ENCODE measurements at places on chromosomes 5 and 9.
A peak's percentile ranks its signal among the peaks of the same experiment; 100 is the strongest.

- no peak for DNase-seq
These were observed 7.2 kb downstream of the PLK2 start for GRCh38 chr5:58452566-58453258.

DNA sequence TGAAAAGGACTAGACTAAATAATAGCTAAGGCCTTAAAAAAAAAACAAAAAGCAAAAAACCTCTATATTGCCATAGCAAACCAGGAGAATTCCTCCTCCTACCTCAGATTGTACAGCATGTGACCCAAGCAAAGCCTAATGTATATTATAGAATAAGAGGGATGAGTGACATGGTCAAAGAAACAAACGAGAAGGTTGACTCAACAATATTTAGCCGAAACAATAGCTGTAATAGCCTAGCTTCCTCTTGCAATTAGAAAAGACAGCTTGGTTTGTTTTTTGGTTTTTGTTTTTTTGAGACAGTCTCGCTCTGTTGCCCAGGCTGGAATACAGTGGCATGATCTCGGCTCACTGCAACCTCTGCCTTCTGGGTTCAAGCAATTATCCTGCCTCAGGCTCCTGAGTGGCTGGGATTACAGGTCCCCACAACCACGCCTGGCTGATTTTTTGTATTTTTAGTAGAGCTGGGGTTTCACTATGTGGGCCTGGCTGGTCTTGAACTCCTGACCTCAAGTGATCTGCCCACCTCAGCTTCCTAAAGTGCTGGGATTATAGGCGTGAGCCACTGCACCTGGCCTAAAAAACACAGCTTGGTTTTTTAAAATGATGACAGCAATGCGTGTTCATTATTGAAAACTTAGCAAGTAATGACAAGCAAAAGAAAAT, 5.6 kb downstream of the NLN start:
- no peak for DNase-seq

GRCh38 chr5:99314721-99315120, 385.9 kb upstream of the CHD1 start:
- no peak for DNase-seq

GRCh38 chr5:123806644-123807043, 294.7 kb downstream of the CSNK1G3 start:
- DNase-seq: no peak

- DNase-seq: no peak
These were observed 21.1 kb downstream of the RGMB start for GRCh38 chr5:98794414-98795080.

GRCh38 chr9:26673261-26673660, 219.3 kb downstream of the CAAP1 start:
- DNase-seq: no peak

DNA sequence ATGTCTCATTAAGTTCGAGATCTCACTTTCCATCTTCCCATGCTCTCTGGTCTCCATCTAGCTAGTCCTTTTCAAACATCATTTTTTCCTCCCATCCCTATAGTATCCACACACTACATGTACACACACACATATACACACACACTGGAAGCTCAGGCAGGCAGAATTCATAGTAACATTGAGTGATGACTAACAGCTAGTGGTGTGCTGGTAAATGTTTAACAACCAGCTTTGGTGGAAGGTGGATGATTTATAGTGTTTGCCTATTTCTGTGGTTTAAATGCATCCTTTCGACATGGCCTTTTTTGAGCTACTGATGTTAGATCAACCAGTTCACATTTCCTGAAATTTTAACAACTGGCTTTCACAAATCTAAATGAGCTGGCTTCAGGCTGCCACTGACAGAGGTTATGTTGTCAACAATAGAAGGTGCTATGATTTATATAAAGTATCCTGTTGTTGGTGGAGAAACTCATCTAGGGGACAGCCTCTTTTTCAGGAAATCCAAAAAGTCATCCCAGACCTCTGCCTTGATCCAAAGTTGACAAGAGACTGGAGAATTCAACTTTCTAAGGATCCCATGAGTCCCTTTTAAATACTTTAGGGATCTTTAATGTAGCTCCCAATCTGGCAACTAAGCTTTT, 117.8 kb downstream of the CCDC192 start:
- DNase-seq: peak; percentile 64

DNA sequence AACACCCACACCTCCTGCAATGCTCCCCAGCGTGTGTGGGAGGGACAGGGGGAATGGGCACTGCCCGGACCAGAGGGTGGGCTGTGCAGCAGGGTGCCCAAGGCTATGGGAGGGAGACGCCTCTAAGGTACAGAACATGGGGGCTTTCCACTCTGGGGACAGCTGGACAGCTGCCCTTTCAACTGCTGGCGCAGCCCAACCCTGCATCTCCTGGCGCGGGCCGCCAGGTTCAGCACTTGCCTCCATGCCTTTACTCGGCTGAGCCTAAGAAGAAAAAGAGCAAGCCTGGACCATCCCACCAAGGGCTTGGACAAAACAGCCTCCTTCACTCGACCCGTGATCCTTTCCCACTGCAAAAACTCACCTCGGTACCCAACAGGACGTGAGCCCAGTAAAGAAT, 15.0 kb downstream of the AK8 start:
- DNase-seq: no peak

DNA sequence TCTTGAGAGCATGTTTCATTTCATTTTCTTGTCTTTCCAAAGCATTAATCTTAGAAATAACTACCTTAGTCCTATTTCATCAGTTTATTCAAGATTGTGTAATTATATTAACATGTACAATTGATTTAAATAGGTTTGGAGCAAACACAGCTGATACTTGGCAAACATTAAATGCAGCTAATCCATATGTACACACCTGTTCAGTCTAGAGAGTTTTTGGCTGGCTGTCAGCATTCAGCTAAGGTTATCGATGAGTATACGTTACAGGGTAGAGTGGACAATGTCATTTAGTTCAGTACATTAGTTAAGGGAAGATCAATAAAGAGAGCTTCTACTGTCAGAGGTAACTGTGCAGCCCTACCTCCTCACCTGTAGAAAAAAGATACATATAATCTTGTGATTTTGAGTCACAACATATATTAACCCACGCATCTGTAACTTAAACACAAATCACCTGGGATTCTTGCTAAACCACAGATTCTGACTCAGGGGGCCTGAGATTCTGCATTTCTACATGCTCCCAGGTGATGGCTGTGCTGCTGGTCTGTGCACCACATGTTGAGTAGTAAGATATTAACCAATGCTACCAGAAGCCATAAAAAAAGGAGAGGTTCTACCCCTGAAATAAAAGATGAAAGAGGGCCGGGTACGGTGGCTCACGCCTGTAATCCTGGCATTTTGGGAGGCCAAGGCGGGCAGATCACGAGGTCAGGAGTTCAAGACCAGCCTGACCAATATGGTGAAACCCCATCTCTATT, 34.1 kb upstream of the PCA3 start:
- DNase-seq: no peak

GRCh38 chr5:108122702-108123101, 259.2 kb downstream of the FBXL17 start:
- no peak for DNase-seq

GRCh38 chr9:82091100-82091499, 102.5 kb downstream of the SPATA31D1 start:
- DNase-seq: no peak

DNA sequence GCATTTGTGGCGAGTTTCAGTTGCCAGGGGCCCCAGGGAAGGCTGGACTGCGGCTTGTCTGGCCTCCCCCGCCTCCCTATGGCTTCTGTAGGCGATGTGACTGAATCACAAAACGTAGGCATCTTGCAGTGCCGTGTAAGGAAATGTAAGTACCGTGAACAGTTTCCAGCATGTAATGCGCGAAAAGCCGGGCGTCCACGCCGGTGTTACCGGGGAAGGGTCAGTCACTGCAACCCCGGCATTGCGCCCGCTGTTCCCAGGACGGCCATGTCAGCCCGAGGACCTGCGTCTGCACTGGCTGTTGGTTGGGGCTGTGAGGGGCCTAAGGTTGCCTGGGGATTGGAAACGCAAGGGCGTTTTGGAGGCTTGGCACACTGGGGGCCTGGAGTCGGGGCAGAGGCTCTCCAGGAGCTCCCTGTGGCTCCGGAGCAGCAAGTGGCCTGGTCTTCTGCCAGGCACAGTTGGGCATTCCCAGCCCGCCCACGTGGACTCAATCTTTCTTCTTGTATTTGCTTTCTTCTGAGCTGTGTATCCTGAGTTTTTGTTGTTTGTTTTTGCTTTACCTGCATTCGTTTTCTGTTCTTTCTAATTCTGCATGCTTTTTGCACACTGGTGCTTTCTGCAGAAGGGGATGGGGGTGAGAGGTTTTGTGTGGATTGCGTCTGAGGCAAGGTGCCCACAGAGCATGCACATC, 36.9 kb upstream of the PLEKHG4B start:
- DNase-seq: no peak

DNA sequence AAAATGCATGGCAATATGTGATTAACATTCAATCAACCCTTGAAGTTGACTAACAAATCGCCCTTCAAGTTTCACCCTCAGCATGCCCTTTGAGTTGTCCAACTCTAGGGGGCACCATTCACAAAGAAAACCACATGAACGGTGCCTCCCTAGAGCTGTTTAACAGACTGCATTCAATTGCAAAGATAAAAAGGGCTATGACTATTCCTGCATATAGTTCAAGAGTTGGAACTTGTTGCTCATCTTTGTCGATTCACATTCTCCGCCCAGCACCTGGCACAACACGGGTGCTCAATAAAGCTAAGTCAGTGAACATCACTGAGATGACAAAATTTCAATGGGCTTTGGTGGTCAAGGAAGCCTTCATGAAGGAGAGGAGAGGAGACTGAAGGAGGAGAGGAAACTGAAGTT, 69.6 kb upstream of the SLC30A5 start:
- peak; percentile 39 for DNase-seq

- DNase-seq: no peak
These were observed 54.0 kb upstream of the GRIN3A start for GRCh38 chr9:101792475-101792874.

DNA sequence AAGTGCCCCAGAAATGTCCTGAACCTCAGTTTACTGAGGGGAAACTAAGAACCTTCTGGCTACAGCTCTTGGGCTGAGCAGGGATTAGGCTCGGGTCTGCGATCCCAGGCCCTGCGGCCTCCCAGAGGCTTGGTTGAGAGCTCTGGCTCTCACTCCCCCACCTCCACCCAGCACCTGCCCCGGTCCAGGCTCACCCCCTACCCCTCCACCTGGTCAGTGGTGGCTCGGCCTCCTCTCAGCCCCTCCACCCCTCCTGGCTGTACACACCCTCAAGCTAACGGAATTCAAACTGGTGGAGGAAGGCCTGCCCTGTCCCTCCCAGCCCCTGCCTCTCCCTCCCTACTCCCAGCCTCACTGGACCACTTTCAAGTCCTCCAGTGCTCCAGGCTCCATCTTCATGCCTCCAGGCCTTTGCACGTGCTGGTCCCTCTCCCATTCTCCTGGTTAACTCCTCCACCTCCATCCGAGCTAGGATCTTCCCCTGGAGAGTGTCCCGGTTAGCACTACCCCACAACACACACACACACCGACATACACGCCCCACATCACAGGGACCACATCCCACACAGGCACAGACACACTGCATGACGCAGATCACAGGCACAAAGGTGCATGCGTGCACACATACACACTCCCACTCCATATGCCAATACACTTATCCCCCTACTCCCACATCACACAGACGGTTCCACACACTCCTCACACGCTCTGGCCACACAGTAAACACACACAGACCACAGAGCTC, 130.9 kb downstream of the C9orf50 start:
- DNase-seq: no peak

- no peak for DNase-seq
These were observed 15.0 kb downstream of the ACSL6 start for GRCh38 chr5:131996210-131997025.

DNA sequence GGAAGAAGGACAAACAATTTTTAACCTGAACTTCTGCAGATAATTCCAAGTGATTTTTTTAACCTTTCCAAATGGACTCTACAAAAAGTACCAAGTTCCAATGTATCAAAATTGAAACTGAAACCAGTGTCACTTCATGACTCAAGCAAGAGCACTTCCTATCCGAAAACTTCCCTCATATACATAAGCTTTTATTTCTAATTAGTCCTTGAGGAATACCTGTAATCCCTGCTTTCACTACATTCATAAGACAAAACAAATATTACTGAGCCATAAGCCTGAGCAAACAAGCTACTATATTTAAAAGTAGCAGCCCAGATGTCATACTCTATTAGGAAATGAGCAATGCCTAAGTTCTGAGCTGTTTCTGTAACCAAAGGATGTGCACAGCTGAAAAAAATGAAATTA, 224.4 kb downstream of the EBF1 start:
- no peak for DNase-seq

DNA sequence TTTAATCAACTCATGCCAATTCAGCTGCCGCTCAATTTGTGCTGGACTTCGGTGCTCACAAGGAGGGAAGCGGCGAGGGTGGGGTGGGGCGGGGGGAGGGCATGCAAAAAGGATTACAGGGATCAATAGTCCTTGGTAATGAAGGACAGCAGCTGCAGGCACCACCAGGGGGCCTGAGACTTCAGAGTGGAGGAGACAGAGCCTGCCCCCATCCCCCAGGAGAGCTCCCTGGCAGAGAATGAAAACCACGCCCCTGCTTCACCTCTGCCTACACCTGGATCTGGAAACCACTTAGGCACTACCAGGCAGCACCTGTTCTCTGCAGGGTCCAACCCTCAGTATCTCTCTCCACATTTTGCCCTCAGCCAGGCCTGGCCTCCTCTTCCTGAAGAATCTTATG, 155.6 kb downstream of the TRIM32 start:
- DNase-seq: peak; percentile 20

GRCh38 chr9:137077010-137077747, at the start of gene UAP1L1:
TSS of gene UAP1L1 (plus strand) at chr9:137077517. CDS start at chr9:137077533, 16 bp downstream.
- no peak for DNase-seq

- DNase-seq: no peak
These were observed 256.7 kb upstream of the CD180 start for GRCh38 chr5:67453111-67453905.

- no peak for DNase-seq
These were observed 204.3 kb downstream of the CNTLN start for GRCh38 chr9:17339156-17339555.

- DNase-seq: peak; percentile 60
These were observed 7.5 kb upstream of the ANKRD33B start for GRCh38 chr5:10556289-10556807.

- peak; percentile 14 for DNase-seq
These were observed 199.8 kb downstream of the ZNF608 start for GRCh38 chr5:124546643-124547042.

DNA sequence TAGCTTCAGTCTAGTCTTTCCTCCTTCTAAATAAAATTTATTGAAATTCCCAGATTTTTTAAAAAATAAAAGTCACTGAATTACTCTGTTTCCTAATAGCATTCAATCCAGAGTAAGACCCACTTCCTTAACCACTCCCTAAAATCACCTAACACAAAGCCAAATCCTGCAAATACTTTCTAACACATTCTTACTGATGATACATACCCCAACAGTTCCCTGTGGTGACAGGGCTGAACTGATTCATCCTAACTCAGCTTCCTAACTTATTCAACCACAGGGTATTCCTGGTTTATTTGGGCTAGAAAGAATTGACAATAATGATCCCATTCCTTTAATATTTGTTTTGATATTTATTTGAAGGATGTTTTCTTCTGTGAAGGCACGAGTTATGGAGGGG, 40.7 kb upstream of the ZNF300 start:
- DNase-seq: peak; percentile 6

Measured in mammary epithelial cell (primary cell).